Mesenteric fat pad (tissue), 1 donor: ENCODE measurements at places on chromosomes 1 and 21. TPM values are rescaled to one million over a fixed set of nuclear protein-coding genes. Genes with fewer than 3 reads are reported as not detected.
A peak's percentile ranks its signal among the peaks of the same experiment; 100 is the strongest.

- DNase-seq, result no peak
These were observed 36.6 kb upstream of the PTPRC start for GRCh38 chr1:198601936-198602889.

GRCh38 chr1:119662034-119662437, 14.0 kb upstream of the ZNF697 start:
- DNase-seq, result no peak

DNA sequence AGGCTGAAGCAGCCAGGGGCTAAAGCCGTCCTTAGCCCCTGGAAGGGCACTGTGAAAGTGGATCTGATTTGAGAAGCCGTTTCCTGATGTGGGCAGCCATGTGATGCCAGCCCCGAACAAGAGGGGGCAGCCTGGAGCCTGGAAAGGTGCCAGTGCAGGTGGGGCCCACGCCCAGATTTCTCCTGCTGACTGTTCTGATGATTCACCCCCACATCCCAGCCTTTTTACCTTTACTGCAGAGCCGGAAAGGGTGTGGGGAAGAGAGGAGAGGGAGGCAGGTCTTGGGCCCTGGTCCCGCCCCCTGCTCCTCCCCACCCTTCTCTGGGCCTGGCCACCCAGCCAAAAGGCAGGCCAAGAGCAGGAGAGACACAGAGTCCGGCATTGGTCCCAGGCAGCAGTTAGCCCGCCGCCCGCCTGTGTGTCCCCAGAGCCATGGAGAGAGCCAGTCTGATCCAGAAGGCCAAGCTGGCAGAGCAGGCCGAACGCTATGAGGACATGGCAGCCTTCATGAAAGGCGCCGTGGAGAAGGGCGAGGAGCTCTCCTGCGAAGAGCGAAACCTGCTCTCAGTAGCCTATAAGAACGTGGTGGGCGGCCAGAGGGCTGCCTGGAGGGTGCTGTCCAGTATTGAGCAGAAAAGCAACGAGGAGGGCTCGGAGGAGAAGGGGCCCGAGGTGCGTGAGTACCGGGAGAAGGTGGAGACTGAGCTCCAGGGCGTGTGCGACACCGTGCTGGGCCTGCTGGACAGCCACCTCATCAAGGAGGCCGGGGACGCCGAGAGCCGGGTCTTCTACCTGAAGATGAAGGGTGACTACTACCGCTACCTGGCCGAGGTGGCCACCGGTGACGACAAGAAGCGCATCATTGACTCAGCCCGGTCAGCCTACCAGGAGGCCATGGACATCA, at the start of gene SFN:
TSS of gene SFN (plus strand) at position 369 of the 904 bp plus-strand sequence. CDS start at position 433, 64 bp downstream.
- DNase-seq, result no peak

DNA sequence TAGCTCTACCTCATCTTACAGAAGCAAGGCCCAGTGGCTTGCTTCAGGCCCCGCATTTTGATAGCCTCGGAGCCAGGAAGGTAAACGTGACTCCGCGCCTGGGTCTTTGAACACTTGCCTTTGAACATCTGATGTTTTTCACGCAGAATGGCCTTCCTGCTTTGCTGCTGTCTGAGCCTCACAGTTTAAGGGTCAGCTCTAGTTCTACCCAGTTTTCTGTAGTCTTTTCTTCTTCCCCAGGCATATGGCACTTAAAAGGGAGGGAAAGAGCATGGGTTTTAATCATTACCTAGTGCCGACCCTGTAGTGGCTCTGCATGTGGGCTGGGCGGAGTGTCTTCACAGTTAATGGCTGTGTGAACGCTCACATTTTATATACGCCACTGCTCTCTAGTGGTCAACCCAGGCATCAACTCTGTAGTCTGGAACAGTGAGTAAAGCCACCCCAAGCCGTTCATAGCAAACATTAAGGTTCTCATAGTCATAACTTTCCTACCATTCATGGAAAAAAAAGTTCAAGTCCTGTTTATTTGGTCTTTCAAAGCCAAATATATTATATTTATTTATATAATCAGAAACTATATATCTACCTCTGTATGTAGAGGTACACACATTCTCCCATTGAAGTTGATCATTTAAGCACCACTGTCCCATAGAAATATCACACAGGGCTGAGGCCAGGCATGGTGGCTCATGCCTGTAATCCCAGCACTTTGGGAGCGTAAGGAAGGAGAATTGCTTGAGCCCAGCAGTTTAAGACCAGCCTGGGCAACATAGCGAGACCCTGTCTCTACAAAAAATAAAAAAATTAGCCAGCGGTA, 78.1 kb downstream of the IER5 start:
- DNase-seq, result peak; percentile 39

The CCDC17 gene
- total RNA-seq, result 2.4 TPM

The SH2D1B gene
- 0.61 TPM for total RNA-seq
